ENCODE measurements at places on chromosomes 16 and 17.
A peak's percentile ranks its signal among the peaks of the same experiment; 100 is the strongest.

- no peaks in the 10 kb centered on the region for H3K27me3 ChIP-seq
- H3K4me3 ChIP-seq = no peak overlapping the region
- H3K27ac ChIP-seq = no peak overlapping the region
- no peaks in the 10 kb centered on the region for H3K36me3 ChIP-seq
- DNase-seq = no peak
These were observed 71.5 kb downstream of the RGS9 start for GRCh38 chr17:65208717-65209116.

- no peaks in the 10 kb centered on the region for H3K36me3 ChIP-seq
- H3K4me1 ChIP-seq = peaks cover 26% of the 10 kb centered on the region
- DNase-seq = no peak
- H3K27ac ChIP-seq = no peak overlapping the region
- H3K4me3 ChIP-seq = no peak overlapping the region
- H3K27me3 ChIP-seq = no peaks in the 10 kb centered on the region
These were observed 143.7 kb upstream of the RCVRN start for GRCh38 chr17:10048629-10049350.

- H3K4me1 ChIP-seq = peaks cover 76% of the 10 kb centered on the region
- DNase-seq = no peak
- no peaks in the 10 kb centered on the region for H3K27me3 ChIP-seq
- H3K27ac ChIP-seq = no peak overlapping the region
These were observed 8.3 kb downstream of the SOCS3 start for GRCh38 chr17:78351449-78352006.

DNA sequence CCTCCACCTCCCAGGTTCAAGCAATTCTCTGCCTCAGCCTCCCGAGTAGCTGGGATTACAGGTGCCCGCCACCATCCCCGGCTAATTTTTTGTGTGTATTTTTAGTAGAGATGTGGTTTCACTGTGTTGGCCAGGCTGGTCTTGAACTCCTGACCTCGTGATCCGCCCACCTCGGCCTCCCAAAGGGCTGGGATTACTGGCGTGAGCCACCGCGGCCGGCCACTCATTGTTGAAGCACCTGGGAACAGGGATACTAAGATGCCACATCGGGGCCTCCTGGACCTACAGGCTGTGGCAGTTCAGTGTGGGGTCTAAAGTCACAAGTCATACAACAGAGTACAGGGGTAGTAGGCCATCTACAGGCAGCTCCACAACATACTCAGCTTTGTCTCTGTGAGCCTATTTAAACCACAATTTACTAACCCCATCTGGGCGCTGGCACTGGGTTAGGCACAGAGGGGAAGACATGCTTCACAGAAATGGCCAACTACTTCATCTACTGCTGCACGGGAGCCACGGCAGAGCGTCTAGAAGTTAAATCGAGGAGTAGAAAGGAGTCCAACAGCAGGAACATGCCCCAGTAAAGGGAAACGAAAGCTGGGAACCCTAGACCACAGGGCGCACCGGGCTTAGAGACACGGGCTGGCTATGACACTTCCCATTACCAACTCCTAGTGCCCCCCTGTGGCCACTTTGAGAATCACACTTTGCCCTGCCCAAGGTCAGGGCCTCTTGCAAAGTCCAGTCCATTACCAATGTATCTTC lies 4.3 kb downstream of the VAMP2 start:
- peak overlapping the region; percentile 93 for H3K27ac ChIP-seq
- H3K4me3 ChIP-seq = no peak overlapping the region
- H3K36me3 ChIP-seq = peaks cover 33% of the 10 kb centered on the region
- no peaks in the 10 kb centered on the region for H3K27me3 ChIP-seq
- peak; percentile 66 for DNase-seq
- peaks cover 88% of the 10 kb centered on the region for H3K4me1 ChIP-seq

GRCh38 chr16:19502395-19503131 lies 19.3 kb downstream of the GDE1 start:
- H3K4me3 ChIP-seq = no peak overlapping the region
- no peak overlapping the region for H3K27ac ChIP-seq
- H3K4me1 ChIP-seq = no peaks in the 10 kb centered on the region
- H3K27me3 ChIP-seq = no peaks in the 10 kb centered on the region

DNA sequence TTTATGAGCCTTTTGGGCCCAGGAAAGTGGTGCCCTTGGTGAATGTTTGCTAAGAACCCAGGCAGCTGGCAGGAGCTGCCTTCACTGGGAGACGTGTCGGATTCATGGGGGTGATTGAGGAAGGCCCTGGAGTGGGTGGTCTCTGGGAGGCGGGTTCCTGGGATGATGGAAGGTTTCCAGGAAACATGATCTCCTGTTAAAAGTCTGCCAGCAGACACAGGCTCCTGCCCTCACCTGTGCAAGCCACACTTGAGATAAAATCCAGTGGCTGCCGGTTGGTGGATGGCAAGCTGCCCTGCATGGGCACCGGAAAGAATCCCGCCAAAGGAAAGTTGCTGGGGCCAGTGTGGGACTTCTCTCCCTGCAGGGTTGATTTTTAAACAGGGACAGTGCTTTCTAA lies 189.0 kb upstream of the CIBAR2 start:
- H3K27ac ChIP-seq = no peak overlapping the region
- H3K27me3 ChIP-seq = peaks cover 31% of the 10 kb centered on the region
- no peak for DNase-seq
- H3K4me1 ChIP-seq = peaks cover 35% of the 10 kb centered on the region
- no peak overlapping the region for H3K4me3 ChIP-seq
- H3K36me3 ChIP-seq = no peaks in the 10 kb centered on the region

DNA sequence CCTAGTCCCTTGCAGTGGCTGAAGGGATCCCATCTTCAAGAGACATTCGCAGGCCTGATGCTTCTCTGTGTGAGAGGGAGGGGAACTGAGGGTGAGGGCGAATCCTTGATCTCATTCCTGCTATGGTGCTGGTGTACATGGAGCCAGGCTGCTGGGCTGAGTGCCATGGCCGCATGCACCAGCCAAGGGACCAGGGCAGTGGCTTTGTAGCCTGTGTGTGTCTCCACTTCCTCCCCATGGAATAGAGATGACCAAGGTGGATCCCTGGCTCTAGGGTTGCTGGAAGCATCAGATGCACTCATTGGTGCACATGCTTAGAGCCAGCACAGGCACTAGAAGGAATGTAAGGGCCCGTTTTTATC lies 195.0 kb downstream of the FOXL1 start:
- no peaks in the 10 kb centered on the region for H3K4me1 ChIP-seq
- H3K4me3 ChIP-seq = no peak overlapping the region
- peaks cover 25% of the 10 kb centered on the region for H3K27me3 ChIP-seq
- no peaks in the 10 kb centered on the region for H3K36me3 ChIP-seq
- DNase-seq = no peak

DNA sequence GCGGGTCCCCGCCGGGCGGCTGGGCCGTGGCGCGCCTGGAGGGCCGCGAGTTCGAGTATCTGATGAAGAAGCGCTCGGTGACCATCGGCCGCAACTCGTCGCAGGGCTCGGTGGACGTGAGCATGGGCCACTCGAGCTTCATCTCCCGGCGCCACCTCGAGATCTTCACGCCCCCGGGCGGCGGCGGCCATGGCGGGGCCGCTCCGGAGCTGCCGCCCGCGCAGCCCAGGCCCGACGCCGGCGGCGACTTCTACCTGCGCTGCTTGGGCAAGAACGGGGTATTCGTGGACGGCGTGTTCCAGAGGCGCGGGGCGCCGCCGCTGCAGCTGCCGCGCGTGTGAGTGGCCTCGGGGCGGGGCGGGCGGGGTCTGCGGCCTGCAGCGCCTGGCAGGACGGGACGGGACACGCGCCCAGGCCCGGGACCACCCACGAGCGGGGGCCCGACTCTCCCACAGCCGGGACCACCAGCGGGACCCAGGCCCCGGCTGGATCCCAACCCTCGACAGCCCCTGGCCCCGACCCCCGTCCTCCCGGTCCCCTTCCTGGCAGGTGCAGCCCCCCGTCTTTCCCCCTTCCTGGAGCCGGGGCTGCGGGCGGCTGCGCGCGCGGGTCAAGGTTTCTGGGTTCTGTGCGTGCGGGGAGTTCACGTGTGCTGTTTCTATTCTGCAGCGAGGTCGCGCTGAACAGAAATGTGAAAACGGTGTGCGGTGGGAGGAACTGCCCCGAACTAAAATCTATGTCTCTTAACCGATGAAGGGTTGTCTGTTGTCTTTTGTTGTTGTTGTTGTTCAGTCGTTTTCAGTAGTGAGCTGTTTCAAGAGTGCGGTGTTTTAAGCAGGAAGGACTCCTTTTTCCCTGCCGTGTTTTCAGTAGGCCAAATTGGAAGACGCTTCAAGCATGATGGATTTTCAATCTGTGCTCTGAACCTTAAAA lies 705 bp downstream of the FOXK2 start:
- no peaks in the 10 kb centered on the region for H3K27me3 ChIP-seq
- DNase-seq = peak; percentile 8
- H3K36me3 ChIP-seq = no peaks in the 10 kb centered on the region
- H3K4me1 ChIP-seq = peaks cover 10% of the 10 kb centered on the region

GRCh38 chr16:88049561-88050545 lies 98.6 kb downstream of the BANP start:
- H3K27me3 ChIP-seq = no peaks in the 10 kb centered on the region
- DNase-seq = no peak
- H3K4me3 ChIP-seq = no peak overlapping the region
- no peaks in the 10 kb centered on the region for H3K4me1 ChIP-seq

DNA sequence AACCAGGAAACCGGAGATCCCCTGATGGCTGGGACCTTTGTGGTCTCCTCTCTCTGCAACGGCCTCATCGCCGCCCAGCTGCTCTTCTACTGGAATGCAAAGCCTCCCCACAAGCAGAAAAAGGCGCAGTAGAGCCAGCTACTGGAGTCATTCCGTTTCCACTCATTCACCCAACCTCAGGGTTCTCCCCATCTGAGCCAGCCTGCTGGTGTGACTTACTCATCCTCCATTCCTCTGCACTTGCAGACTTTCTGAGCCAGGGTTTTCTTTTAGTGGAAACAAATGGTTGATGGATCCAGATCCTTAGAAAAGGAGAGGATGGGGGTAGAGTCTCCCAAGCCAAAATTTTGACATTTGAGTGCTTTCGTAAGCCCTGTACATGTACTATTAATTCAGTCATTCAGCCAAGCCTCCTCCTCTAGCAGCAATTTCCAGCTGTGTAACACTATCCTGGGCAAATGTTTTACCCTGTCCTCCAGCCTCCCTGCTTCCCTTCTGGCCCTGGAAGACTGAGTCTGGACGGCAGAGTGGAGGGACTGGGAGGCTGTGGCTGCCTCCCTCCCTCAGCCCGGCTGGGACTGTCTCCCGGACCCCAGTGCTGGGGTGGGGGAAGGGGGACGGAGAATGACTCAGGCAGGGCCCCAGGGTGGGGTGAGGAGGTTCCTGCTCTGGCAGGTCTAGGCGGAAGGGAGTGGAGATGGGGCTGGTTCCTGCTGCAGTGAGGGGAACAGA lies 2.3 kb downstream of the SOX15 start:
- H3K36me3 ChIP-seq = peaks cover 48% of the 10 kb centered on the region
- H3K4me3 ChIP-seq = no peak overlapping the region
- H3K27ac ChIP-seq = no peak overlapping the region

DNA sequence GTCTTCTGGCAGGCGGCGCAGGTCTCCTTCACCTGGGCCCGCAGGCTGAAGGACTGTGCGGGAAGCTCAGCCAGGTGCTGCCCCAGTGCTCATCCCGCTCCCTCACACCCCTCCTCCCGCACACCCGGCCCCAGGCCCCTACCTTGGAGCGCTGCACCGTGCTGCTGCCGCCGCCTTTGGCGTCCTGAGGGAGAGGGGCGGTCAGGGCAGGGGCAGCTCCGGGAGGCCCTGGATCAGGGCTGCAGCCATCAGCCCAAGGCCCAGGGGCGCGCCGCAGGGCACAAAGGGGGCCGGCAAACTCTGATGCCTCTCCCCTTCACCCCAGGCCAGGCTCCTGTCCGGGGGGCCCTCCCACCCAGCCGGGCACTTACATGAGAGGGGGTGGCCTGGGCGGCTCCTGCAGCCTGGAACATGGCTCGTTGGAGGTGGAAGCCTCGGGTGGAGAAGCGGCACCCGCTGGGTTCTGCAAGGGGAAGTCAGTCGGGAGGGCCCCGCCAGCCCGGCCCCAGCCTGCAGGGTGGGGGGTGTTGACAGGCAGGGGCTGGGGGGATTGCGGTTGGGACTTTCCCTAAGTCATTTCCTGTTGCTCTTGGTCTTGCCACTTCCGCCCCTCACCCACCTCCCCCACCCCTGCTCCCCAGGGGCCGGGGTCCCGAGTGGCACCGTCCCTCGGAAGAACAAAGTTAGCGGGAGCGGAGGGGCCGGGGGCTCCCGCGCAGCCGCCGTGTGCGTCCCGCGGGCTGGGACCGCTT lies 863 bp downstream of the LIMD2 start:
- DNase-seq = peak; percentile 98
- H3K4me3 ChIP-seq = peak overlapping the region; percentile 64
- peaks cover 10% of the 10 kb centered on the region for H3K36me3 ChIP-seq
- peaks cover 79% of the 10 kb centered on the region for H3K4me1 ChIP-seq

GRCh38 chr17:33140413-33141099 lies 148.9 kb downstream of the SPACA3 start:
- H3K27ac ChIP-seq = no peak overlapping the region
- no peak for DNase-seq
- peaks cover 14% of the 10 kb centered on the region for H3K27me3 ChIP-seq
- no peak overlapping the region for H3K4me3 ChIP-seq

- peaks cover 24% of the 10 kb centered on the region for H3K4me1 ChIP-seq
- H3K36me3 ChIP-seq = peaks cover 11% of the 10 kb centered on the region
- no peaks in the 10 kb centered on the region for H3K27me3 ChIP-seq
- no peak for DNase-seq
- H3K27ac ChIP-seq = no peak overlapping the region
These were observed 2.9 kb downstream of the UBN1 start for GRCh38 chr16:4850211-4850610.

- no peak overlapping the region for H3K27ac ChIP-seq
- H3K4me3 ChIP-seq = no peak overlapping the region
- DNase-seq = no peak
- no peaks in the 10 kb centered on the region for H3K36me3 ChIP-seq
- H3K4me1 ChIP-seq = no peaks in the 10 kb centered on the region
These were observed 7.9 kb downstream of the SEPTIN12 start for GRCh38 chr16:4780235-4780634.

DNA sequence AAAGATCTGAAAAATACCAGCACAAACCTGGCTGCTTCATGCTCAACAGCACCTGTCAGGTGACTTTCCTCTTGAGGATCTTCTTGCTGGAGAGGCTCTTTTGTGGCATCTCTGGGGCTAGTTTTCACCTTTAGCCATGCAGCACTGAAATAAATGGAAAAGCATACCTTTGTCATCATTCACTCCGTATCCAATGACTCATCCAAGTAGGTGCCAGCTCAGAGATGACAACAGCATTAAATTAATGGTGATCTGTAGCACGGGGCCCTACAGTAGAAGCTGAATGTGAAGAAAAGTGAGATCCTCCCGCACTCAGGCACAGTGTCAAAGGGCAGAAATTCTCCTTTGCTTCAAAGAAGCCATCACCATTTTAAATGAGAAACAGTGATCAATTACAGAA lies 32.2 kb downstream of the KIAA0753 start:
- no peak overlapping the region for H3K4me3 ChIP-seq
- H3K27ac ChIP-seq = no peak overlapping the region
- DNase-seq = no peak
- H3K27me3 ChIP-seq = no peaks in the 10 kb centered on the region
- H3K36me3 ChIP-seq = peaks cover 74% of the 10 kb centered on the region

- H3K36me3 ChIP-seq = no peaks in the 10 kb centered on the region
- DNase-seq = no peak
- H3K4me1 ChIP-seq = no peaks in the 10 kb centered on the region
- H3K27me3 ChIP-seq = no peaks in the 10 kb centered on the region
These were observed 159.2 kb upstream of the RPH3AL start for GRCh38 chr17:511833-512251.
